Tongue (tissue), 3 donors: ENCODE measurements at places on chromosomes 13 and 19.

DNA sequence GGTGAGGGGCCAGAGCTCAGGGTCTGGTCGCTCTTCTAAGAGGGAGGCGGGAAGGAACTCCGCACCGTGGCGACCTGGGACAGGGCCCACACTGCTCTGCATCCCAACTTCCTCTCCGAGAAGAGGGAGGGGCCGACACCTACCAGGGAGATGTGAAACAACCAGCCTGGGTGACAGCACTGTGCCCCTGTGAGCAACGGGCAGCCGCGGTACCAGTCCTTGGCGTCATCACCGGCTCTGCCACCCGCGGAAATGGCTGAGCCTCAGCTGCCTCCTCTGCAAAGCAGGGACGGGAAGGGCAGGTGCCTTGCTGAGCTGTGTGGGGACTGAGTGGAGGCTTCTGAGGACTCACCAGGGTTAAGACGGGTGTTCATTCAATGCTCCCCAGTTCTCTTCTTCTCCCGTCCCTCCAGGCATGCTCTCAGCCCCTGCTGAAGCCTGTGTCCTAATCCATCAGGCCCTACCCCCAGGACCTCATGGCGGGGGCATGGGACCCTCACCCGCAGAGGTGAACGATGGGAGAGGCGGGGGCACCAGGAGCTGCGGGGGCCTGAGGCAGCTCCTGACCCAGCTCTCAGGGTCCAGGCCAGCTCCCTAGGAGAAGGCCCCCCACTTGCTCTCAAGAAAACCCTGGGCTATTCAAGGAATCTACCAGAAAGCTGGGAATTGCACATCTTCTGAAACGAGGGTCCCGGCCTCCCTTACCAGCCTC lies 9.3 kb downstream of the ZNF787 start:
- DNase-seq, result peak; percentile 52

DNA sequence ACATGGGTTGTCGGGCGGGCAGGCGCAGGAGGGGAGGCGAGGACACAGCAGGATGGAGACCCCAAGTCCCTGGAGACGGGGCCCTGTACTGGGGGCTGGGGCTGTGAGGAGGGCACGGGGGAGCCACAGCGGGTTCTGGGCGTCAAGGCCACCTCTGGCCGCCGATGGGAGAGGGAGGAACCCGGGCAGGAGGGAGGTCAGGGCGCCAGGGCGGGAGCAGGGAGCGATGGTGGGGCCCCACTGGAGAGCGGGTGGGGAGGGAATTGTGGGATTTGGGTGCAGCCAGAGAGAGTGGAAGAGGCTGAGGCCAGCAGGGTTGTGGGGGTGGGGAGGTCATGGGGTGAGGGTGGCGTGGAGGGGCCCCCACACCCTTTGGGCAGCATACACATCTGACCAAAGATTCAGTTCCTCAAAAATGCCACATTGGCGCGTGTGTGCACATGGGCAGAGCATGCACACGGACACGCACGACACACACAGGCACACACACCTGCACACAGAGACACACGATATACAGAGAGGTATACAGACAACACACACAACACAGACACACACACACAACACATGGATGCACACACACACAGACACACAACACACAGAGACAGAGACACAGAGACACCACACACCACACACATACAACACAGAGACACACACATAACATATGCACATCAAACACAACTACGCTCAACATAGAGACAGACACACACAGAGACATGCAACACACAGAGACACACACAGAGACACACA lies 54.9 kb downstream of the AP1M1 start:
- DNase-seq, result no peak

- no peak for DNase-seq
Measured at GRCh38 chr19:29232315-29232852, 19.4 kb upstream of the UQCRFS1 start.

GRCh38 chr19:5484398-5485285 lies 29.4 kb downstream of the ZNRF4 start:
- DNase-seq, result peak; percentile 77

GRCh38 chr19:37983916-37984315 lies 76.9 kb downstream of the SIPA1L3 start:
- no peak for DNase-seq

GRCh38 chr13:102299366-102299765 lies 102.5 kb downstream of the FGF14 start:
- DNase-seq, result no peak

GRCh38 chr13:39375601-39376000 lies 227.4 kb downstream of the LHFPL6 start:
- DNase-seq, result no peak

- no peak for DNase-seq
Measured at GRCh38 chr13:40109351-40109844, 453.9 kb downstream of the COG6 start.

GRCh38 chr19:33863436-33863835 lies 66.8 kb downstream of the KCTD15 start:
- no peak for DNase-seq

DNA sequence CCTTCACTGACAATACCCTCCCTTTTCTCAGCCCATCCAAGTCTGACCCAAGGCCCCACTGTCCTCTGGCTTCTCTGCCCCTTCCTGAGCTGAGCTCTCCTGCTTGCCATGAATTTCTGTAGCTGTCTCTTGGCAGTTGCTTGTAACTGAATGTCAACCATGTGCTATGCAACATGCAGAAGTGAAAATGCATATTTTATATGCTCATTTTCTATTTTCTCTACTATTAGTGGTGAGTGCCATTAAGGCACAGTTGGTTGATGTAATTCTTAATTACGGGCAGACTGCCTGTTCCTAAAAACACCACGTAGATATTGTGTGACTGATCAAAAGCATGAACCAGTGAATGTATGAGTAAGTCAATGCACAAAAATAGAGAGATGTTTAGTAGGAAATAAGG lies 29.6 kb downstream of the TNFSF11 start:
- no peak for DNase-seq

DNA sequence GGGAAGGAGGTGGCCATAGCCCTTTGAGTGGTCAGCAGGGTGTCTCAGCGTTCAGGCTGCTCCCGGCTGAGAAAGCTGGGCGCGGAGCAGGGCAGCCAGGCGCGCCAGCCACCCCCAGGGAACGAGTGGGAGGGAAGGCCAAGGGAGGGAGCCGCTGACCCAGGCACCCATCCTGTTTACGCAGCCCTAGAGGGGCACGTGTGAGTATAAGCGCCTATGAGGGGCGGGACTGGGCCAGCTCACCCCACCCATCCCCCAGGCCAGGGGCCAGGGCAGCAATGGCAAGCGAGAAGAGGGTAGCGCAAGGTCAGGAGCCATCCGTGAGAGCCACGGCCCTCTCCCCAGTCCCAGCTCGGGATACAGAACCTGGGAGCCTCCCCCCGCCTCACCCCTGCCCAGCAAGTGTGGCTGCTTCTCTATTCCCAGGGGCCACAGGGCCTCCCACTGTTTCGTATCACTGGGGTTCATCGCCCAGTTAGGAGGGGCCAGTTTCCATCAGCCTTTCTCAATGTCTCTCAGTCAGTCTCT lies 897 bp upstream of the DMKN start:
- DNase-seq, result no peak
